ENCODE measurements at places on chromosomes 6 and 20. TPM values are rescaled to one million over a fixed set of nuclear protein-coding genes. Genes with fewer than 3 reads are reported as not detected.
A peak's percentile ranks its signal among the peaks of the same experiment; 100 is the strongest.

- DNase-seq: peak; percentile 61
Observed at GRCh38 chr6:87093651-87094050, 1.3 kb downstream of the CGA start.

DNA sequence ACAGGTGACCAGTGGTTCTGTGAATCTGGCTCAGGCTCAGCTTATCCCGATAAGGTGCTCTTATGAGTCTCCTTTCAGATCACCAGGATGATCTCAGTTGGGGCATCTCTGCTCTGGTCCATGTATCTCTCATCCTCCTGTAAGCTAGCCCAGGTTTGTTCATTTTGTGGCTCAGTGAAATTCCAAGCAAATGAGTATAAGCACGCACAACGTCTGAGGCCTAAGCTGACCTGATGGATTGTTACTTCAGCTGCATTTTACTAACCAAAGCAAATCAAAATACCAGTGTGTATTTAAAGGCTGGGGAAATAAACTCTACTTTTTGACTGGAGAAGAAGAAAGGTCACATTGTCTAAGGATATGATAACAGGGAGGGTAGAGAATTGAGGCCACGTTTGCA, 551.0 kb upstream of the BTBD3 start:
- peak; percentile 96 for DNase-seq

MCCD1 gene
- not detected for polyA plus RNA-seq

DNA sequence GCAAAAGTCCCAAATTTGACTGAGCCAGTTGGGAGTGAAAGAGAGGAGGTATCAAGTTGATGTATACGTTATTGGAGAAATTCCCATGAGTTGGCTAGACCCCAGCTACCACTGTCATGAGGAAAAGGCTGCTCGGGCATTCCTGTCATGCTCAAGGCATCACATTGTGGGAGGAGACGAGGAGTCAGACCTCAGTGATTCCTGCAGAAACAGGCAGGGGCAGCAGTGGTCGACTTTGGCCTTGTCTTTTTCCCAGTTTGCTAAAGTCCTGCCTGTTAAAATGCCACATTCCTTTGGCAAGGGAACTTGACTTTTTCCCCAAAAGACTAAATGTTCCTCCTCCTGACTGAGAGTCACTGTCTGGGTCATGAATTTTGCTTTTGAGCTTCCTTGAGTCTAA, 295.5 kb upstream of the HS3ST5 start:
- DNase-seq: no peak

OPN5 gene
- polyA plus RNA-seq: not detected

DNA sequence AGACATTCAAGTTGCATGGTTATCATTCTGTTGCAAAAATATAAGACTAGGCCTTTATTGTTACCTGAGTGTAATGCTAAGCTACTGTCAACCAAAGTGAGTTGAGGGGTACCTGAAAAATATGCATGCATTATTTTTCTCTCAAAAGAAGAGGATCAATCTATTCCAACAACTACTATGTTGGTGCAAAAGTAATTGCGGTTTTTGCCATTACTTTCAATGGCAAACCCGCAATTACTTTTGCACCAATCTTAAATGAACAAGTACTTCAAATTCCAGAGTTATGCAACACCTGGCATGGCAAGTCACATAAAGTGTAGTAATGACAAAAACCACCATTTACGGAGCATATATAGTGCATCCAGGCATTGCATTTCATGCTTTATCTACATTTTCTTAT, 307.0 kb upstream of the NOX3 start:
- no peak for DNase-seq

DNA sequence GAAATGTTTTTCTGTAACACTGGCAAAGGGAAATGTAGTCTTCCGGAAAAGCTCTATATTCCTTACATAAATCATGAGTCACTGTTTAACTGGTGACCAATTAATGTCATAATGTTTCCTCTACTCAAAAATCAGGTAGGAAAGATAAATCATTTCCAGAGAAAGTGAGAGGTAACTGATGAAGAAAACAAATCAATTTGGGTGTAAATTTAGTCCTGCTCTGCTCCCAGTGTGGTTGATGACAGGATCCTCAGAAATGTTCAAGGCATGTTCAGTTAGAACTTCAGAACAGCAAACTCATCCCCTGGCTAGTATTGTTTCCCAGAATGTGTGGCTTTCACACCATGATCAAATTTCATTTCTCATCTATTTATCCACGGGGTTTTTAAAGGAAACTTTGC, 38.8 kb upstream of the SPACA1 start:
- no peak for DNase-seq

GRCh38 chr20:52234302-52235045, 42.9 kb upstream of the ZFP64 start:
- DNase-seq: no peak

DNA sequence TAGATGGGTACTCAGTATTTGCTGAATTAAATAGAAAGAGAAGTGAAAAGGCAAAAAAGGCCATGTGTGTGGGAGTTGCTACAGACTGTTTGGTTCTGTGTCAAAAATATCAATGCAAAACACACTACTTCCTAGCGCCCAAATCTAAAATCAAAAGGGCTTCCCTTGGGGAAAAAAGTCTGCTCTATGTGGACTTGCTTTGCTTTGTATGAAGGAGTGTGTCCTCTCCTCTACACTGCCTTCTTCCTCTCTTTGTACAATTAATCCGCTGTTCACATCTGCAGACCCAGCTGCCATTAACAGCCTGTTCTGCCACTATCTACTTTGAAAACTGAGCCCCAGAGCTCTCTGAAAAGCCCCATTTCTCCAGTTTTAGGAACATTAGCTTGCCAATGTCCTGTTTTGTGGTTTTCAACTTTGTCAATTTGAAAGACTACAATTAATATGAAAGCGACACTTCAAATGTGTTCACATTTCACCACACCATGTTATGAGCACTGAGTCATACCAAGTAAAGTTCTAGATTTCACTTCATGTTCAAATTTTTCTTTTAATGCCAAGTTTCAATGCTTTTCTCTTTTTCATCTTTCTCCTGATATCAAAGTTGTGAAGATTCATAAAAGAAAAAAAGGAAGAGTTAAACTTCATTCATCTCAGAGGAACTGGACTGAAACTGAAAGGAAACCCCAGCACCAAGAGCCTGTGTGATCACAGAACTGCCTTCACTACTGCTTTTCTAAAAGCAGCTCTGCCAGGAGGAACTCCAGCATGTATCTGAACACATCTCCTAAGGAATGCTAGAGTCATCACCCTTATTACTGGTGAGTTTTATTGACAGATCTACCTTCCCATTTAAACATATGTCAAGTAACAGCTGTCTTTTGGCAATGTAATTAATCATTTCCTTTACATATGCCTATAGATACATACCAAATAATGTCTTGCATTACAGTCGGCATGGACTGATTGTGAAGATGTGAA, 102.6 kb downstream of the KIF13A start:
- DNase-seq: peak; percentile 19

DNA sequence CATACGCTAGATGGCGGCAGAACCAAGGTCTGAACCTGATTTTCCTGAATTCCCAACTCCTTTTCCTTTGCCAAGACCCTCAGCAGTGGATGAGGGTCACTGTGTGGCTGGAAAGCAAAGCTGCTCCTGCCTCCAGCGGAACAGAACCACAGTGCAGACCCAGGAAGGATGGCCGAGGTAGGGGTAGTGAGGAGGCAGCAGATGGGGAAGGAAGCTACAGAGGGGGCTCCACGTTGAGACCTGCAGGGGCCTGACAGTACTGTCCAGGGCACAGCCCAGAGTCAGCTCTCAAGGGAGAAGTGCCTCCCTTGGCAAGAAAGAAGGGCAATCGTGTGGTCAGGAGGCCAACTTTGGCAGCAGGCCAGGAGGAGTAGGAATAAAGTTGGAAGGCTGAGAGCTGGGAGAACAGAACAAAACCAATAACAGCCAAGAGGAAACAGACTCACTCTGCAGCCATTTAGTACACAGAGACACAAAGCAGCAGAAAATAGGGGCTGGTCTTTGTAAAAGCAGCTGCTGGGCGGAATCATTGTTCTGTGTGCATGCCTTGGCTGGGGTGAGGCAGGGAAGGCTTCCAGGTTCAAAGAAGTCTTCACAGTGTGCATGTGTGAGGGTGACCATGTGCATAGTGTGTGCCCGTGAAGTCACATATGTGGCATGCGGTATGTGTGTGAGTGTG, 3.1 kb downstream of the GABRR2 start:
- peak; percentile 54 for DNase-seq
